ENCODE measurements at places on chromosomes 16 and 17. TPM values are rescaled to one million over a fixed set of nuclear protein-coding genes. Genes with fewer than 3 reads are reported as not detected.
A peak's percentile ranks its signal among the peaks of the same experiment; 100 is the strongest.

DNA sequence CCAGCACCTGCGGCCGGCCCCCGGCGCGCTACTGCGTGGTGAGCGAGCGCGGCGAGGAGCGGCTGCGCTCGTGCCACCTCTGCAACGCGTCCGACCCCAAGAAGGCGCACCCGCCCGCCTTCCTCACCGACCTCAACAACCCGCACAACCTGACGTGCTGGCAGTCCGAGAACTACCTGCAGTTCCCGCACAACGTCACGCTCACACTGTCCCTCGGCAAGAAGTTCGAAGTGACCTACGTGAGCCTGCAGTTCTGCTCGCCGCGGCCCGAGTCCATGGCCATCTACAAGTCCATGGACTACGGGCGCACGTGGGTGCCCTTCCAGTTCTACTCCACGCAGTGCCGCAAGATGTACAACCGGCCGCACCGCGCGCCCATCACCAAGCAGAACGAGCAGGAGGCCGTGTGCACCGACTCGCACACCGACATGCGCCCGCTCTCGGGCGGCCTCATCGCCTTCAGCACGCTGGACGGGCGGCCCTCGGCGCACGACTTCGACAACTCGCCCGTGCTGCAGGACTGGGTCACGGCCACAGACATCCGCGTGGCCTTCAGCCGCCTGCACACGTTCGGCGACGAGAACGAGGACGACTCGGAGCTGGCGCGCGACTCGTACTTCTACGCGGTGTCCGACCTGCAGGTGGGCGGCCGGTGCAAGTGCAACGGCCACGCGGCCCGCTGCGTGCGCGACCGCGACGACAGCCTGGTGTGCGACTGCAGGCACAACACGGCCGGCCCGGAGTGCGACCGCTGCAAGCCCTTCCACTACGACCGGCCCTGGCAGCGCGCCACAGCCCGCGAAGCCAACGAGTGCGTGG is 1.5 kb downstream of the NTN1 start:
- no peak overlapping the region for H3K27ac ChIP-seq

DNA sequence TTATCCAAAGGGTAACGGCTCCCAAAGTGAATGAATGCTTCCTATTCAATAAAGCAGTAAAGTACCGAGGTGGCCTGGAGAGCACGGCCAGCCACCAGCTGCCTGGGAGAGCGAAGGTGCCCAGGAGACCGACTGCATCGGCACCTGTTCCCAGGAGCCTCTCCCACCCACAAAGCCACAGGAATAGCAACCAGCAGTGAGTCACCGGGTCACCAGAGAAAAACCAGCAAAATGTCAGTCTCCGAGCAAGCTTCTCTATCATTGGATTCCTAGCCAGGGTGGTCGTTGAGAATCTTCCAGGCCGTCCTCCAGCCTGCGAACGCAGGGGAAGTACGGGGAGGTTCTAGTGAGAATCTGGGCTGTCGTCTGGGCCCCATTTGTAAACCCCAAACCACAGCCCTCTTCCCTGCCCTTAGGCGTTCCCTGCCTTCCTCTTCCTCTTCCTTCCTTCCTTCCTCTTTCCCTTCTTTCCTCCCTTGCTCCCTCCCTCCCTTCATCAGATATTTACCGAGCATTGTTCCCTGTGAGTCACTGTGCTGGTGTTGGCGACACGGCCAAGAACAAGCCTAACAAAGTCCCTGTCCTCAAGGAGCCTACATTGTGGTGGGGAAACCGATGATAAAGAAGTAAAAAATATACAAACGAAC is 114.6 kb downstream of the SLC39A11 start:
- peaks cover 19% of the 10 kb centered on the region for H3K4me1 ChIP-seq
- no peaks in the 10 kb centered on the region for H3K27me3 ChIP-seq
- H3K27ac ChIP-seq, result no peak overlapping the region

GRCh38 chr16:11399261-11399831 is 54.1 kb downstream of the RMI2 start:
- no peak overlapping the region for H3K27ac ChIP-seq
- no peaks in the 10 kb centered on the region for H3K36me3 ChIP-seq
- no peaks in the 10 kb centered on the region for H3K27me3 ChIP-seq
- no peaks in the 10 kb centered on the region for H3K4me1 ChIP-seq
- DNase-seq, result no peak

DNA sequence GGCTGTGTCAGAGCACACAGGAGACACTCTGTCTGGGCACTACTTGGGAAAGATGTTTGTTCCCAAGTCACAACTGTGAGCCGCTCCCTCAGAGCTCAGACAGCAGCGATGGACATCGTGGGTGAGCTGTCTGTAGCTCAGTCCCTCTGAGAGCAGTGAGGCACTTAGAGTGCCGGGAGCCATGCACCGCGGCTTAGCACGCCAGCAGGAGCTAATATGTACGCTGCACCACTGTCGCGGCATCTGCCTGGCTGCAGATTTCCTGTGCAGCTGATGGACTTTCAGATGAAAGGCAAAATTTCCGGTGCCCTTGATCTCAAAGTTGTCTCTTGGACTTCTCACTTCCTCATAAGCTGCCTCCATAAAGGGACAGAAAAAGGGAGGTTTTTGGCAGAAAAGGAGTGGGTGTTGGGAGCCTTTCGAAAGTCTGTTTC is 92.8 kb upstream of the ZNF469 start:
- H3K4me3 ChIP-seq, result no peak overlapping the region
- H3K27me3 ChIP-seq, result no peaks in the 10 kb centered on the region
- no peak overlapping the region for H3K27ac ChIP-seq
- H3K4me1 ChIP-seq, result no peaks in the 10 kb centered on the region
- no peak for DNase-seq

- peak overlapping the region; percentile 91 for H3K27ac ChIP-seq
- peak overlapping the region; percentile 95 for H3K4me3 ChIP-seq
- no peak for DNase-seq
These were observed 543 bp downstream of the TXNDC11 start for GRCh38 chr16:11742093-11742535.

DNA sequence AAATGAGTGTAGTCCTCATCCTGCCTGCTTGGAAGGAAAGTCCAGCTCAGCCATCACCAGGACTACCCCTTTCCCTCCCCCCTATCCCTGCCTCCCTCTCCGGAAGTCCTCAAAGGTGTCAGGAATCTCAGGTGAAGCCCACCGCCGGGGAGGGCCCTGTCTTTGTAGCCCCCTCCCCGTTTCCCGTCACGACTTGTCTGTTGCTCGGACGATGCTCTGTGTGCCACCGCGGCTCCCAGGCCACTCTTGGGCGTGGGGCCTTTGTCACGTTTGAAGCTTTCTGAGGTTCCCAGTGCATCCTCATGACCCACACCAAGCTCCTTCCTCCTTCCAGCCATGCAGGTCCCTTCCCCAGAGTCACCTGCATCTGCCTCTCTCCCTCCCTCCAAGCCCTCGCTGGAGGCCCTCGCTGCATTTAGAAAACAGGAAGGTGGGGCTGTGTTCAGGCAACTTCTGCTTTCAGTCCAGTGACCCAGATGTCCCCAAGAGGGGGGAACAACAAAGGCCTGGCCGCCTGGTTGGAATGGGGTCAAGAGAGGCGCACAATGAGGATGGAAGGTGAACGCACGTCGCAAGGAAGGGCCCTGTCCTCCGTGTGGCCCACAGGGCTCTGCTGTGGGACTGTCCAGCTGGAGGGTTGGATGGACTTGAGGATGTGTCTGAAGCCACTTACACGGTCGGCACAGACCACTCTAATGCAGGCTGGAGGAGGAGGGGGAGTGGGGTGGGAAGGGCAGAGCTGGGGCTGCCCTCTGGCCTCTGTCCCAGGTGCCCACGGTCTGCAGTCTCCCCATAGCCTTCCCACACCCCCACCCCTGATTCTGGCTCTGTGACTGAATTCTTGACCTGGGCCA is 59.9 kb downstream of the OR1D5 start:
- H3K4me3 ChIP-seq, result no peak overlapping the region
- H3K27ac ChIP-seq, result no peak overlapping the region
- no peak for DNase-seq
- no peaks in the 10 kb centered on the region for H3K36me3 ChIP-seq
- no peaks in the 10 kb centered on the region for H3K27me3 ChIP-seq

DNA sequence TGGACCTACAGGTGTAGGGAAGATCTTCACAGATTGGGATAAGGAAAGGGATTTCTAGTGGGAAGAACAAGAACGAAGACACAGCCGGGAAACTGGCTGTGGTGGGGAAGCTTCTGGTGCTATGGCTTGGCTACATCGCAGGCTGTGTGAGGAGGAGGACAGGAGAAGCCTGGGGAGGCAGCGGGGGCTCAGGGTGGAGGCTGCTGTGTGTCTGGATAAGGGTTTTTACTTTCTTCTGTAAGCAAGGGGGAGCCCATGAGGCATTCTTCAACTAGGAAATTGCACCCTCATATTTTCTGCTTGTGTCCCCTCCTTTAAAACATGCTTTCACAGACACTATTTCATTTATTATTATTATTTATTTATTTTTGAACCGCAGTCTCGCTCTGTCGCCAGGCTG is 2.9 kb upstream of the RHBDF2 start:
- H3K4me3 ChIP-seq, result no peak overlapping the region
- H3K27me3 ChIP-seq, result no peaks in the 10 kb centered on the region
- no peak overlapping the region for H3K27ac ChIP-seq

GRCh38 chr17:35708149-35708548 is 23.3 kb upstream of the RASL10B start:
- peaks cover 22% of the 10 kb centered on the region for H3K36me3 ChIP-seq
- H3K4me3 ChIP-seq, result no peak overlapping the region
- no peak for DNase-seq
- no peaks in the 10 kb centered on the region for H3K27me3 ChIP-seq

DNA sequence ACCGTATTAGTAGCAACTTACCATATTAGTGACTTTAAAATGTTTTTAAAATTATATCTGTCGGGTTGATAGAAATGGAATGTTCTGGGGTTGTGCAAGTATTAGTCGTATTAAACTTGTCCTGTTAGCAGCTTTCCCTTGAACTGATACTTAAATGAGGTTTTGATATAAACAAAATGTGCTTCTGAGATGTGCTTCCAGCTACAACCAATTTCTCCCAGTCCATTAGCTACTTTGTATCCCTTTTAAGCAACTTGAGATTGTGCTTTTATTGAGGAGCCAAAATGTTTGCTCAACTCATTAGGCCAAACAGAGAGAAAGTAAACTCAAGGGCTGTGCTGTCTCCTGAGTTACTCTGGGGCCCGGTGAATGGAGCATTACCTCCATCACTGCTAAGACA is 255.0 kb upstream of the RBFOX1 start:
- H3K27ac ChIP-seq, result no peak overlapping the region
- H3K4me1 ChIP-seq, result no peaks in the 10 kb centered on the region
- no peak overlapping the region for H3K4me3 ChIP-seq
- H3K36me3 ChIP-seq, result no peaks in the 10 kb centered on the region

- H3K4me3 ChIP-seq, result no peak overlapping the region
These were observed 14.8 kb downstream of the PMP22 start for GRCh38 chr17:15250135-15250860.

DNA sequence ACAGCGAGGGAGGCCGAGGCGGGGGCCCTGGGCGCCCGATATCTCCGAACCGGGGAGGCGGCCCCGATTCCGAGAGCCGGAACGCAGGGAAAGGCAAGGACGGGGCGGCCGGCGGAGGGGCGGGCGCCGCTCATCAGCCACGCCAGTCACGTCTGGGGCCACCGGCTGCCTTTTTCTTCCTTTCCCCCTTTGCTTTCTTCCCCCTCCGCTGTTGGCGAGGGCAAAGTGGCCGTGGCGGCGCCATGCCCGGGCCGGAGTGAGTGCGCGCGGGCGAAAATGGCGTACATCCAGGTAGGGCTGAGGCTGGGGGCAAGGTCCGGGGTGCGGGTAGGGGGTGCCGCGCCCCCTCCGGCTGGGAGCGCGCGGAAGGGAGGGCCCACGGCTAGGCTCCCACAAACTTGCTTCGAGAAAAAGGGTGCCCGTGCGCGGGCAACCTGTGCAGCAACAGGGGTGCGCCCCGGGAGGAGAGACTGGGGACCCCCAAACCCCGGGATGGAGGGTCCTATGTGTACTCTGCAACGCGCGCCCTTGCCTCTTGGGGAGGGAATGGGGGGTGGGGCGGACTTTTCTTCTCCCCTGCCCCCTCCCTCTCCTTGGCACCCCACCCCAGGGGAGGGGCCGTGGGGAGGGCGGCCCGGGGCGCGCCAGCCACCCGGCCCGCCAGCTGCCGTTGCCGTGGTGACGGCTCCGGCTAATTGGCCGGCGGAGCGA is 486 bp downstream of the SYT17 start:
- DNase-seq, result no peak
- no peak overlapping the region for H3K4me3 ChIP-seq
- peaks cover 26% of the 10 kb centered on the region for H3K27me3 ChIP-seq
- H3K4me1 ChIP-seq, result no peaks in the 10 kb centered on the region
- H3K27ac ChIP-seq, result no peak overlapping the region

The ACSM3 gene
- 14.1 TPM for total RNA-seq

The SLC35G6 gene
- not detected for total RNA-seq

The PABPN1L gene
- total RNA-seq, result not detected

Measured in activated naive CD8-positive, alpha-beta T cell treated with anti-CD3 and anti-CD28 coated beads for 36 hours (primary cell).